ENCODE measurements at places on chromosomes 2 and 18.
A peak's percentile ranks its signal among the peaks of the same experiment; 100 is the strongest.

DNA sequence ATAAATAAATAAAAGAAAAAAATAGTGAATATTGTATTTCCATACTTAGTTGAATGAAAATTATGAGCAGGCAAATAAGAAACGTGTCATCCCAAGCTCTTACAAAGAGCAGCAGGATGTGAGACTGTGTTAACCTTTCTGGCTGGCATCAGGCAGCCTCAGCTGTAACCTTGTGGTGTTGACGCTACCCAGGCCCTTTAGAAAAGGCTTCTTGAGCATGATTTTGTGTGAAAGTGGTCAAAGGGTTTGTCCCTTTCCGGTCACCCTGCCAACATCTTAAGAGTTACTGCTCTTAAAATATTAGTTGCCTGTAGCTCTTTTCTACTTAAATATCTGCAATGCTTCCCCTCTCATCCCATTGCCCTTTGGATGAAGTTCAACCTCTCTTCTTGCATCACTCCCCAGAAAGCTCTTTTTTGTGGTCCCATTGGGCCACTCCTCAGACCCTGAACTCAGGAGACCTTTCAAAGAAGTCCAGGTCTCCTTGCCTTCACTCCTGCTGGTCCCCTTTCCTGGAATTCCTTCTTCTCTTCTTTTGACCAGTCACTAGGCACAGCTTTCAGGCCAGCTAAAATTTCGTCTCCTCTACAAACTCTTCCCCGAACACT is 35.0 kb downstream of the RHOB start:
- DNase-seq: no peak

DNA sequence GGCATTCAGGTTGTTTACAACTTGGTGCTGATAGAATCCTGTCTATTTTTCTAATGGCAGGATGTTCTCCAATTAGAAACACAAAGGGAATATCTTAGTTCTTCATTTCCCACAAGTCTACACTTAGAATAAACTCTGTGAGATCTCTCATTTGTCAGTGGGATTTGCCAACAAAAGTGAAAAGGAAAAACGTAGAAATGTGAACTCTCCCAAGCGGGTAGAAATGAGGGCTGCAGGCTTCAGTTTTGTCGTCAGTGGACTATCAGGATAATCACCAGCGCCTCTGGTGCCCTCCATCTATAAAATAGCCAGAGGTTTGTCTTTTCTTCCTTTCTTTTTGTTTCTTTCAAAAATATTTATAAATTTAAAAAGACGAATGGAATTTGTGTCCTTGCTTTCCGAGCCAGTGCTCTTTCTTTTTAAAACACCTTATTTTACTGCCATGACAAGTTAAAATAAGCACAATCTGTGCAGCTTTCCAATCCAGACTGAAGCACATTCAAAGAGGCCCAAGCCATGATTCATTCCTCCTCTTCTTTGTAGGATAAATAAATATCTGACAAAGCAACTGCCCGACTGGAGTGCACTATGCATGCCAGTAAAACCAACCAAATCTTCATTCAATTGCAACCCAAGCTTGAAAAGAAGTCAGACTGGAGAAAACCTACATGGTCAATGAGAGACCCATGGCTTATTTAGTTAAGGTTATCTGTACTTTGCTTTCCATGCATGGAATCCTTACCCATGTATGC is 185.8 kb downstream of the ANKRD44 start:
- no peak for DNase-seq

GRCh38 chr2:57444752-57445430 is 601.7 kb upstream of the VRK2 start:
- no peak for DNase-seq

DNA sequence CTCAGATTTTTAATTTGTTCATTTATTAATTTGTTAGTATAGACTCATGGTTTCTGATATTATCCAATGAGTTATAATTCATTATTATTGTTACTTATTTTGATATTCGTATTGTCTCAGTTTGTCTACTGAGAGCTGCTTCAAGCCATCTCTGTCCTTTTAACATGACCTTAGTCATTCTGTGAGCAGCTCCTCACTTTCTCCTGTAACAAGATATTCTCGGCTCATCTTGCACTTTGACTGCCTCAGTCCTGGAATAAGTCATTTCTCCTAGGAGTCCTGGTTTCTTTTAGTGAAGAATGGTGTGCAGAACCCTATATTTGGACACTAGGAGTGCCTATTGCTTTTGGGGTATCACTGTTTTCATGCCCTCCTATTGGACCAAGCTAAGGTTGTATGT is 13.2 kb downstream of the ASB1 start:
- DNase-seq: no peak

DNA sequence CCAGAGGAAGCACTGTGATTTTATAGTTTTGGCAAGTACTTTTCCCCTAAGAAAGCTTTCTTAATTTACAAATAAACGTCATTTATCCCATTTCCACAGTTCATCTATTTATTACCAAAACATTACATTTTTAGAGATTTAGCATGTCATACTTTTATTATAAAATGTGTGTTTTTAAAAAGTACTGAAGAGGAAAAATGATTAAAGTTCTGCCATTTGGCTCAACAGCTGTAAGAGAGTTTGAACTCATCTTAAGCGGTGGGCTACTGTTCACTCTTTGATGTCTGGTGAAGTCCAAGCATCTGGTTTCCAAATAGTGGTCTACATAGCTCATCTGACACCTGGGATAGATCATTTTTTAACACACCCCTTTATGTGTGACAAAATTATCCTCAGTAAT is 51.3 kb upstream of the TANC1 start:
- no peak for DNase-seq

DNA sequence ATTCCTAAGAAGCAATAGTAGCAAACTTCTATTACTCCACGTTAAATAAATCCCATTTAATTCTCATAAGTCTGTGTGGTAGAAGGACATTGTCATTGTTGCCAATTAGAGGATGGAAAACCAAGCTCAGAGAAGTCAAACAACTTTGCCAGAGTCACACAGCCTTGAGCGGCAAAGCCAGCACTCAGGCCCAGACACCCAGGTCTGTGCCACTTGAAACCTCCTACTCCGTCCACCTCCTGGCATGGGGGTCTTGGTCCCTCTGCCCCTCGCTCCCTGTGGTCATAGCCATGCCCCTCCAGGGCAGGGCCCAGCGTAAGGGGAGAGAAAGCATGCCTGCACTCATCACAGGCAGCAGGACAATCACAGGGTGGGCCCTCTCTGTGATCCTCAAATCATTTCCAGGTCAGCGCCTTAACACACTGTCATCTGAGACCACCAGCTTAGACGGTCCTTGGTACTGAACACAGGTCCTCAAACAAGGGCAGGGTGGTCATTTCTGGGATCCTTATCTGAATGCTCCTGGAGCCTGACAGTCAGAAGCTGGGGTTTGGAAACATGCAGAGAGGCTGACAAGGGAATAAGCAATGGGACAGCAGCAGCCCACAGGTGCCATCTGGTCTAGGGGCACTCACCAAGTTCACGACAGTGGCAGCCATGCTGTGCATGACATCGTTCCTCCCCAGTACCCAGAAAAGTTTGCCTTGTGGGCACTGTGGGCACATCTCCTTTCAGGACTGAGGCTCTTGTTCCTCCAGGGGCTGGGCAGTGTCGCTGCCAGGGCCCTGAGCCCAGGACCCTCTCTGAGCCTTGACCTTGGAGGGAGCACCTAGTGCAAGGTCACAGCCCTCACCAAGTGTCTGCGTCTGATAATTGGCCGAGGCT is 38.2 kb downstream of the FAM178B start:
- peak; percentile 17 for DNase-seq

DNA sequence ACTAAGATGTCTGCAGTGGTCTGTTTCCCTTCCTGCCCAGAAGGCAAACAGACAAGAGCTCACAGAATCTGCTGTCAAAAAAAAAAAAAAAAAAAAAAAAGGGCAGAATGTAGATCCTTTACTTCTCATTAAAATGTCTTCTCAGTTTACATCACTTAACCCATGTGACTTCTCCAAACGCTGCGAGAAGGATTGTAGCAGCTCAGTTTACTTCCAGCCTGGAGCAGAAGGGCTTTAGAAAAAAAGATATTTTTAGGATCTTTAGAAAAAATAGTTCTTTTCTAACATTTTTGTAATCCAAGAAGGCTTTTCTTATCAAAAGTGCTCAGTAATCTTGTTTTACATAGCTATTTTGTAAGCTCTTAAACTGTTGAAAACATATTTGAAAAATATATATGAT is 425.4 kb downstream of the CNTNAP5 start:
- DNase-seq: no peak

GRCh38 chr18:48852794-48853193 is 98.0 kb downstream of the SMAD7 start:
- DNase-seq: no peak

DNA sequence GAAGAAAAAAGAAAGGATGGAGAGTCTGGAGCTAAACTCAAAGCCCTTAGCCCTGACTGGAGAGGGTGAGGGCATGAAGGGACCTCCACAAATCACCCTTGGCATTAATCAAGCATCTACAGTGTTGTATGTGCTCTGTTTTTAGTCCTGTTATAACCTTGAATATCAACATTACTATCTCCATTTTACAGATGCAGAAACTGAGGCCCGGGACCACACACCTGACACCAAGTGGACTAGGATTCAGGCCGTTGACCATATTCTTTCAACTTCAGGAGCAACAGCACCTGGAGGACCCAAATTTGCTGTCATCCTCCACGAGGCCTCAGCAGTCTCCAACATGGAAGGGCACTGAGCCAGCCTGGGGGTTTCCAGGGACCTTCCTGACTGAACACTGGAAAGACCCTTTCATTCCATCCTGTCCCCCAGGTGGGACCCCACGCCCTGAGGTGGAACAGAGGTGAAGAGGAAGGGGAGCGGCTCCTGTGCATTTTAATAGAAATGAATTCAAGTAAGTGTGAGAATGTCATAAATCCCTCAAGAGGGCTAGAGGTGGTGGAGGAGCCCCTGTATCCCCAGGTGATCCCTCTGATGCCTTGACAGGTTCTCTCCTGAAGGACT is 41.0 kb downstream of the SERTAD2 start:
- no peak for DNase-seq

DNA sequence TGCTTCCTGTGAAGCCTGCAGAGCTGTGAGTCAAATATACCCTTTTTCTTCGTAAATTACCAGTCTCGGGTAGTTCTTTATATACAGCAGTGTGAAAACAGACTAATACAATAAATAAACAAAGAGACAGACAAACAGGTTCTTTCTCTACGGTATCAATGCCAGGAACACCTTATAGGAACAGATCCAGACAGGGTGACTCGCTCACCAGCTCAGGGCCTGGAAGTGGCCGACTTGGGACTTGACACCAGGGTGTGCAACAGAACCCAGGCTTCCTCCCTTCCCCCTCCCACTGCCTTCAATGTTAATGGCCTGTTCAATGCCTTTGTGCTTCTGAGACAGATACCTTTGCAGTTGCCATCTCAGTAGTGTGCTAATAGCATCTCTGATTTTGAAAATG is 309.5 kb downstream of the ALK start:
- no peak for DNase-seq

DNA sequence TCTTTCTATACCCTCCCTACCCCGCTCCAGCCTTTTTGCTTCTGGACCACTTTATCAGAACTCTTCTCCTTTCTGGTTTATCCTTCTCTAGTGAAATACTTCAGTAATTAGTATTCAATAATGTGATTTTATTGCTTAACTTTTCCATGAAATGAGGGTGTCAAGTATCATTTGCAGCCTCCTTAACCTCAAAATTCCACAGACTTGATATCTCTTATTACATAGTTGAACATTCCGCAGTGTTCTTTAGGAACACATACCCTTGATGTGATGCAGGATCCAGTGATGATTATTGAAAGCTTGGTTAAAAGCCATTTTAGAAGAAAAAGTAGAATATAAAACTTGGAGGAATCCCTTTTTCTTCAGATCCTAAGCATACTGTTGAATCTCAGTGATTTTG is 94.8 kb downstream of the GREB1L start:
- no peak for DNase-seq

GRCh38 chr2:206984206-206984605 is 44.9 kb downstream of the CPO start:
- no peak for DNase-seq

DNA sequence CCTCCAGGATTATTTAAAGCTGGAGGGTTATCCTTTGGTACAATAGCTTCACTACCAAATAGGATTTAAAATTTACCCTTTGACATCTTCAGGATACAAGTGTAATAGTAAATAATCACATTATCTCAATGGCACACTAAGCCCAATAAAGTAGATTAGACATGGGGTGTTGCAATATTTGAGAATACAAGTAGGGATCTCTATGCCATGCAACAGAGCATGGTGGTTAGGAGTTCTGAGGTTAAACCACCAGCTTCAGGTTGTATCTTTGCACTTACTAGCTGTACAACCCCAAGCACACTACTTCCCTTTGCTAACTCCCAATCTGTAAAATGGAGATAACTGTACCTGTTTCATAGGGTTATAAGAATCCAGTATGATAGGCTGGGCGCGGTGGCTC is 6.2 kb downstream of the MBD2 start:
- DNase-seq: no peak

DNA sequence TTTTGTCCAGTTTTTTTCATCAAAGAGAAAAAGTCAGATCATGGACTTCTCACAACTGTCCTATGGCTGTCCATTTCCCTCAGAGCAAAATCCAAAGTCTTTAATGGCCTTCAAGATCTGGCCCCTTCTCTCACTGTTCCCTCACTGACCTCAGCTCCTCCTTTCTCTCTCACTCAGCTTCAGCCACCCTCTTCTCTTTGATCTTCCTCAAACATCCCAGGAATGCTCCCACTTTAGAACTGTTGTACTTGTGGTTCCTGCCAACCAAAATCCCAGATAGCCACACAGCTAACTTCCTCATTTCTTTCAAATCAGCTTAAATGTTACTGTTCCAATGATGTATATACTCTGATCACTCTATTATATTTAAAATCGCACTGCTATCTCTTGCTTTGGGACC is 82.9 kb downstream of the NUP35 start:
- no peak for DNase-seq

DNA sequence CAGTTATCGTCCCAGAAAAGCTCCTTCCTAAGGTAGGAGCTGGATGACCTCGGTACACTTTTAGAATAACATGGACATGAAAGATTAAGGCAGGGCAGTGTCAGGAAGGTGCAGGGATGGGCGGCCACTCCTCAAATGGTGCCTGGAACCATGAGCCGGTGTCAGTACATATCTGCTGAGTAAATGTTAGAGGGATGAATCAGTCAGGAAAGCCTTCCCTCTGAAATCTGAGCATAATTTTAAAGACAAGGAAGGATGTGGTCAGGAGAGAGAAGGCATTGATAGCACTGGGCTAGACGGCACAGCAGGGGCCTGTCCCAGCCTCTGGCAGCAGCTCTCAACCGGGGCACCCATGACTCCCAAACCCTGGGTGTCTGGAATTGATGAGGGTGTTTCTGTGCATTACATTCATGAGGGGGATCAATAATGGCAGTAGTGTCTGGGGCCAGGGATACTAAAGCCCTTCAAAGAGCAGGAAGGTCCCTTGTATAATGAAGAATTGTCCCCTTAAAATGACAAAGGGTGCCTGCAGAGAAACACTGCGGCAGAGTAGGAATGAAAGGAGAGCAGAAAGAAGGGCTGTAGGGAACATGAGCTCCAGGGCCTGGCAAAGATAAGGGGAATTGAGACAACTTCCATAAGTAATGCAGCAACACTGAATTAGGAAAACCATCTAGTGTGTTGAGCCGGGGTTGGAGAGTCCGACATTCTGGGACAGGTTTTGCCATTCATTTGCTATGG is 162.3 kb upstream of the REV1 start:
- DNase-seq: no peak

- DNase-seq: no peak
Observed at GRCh38 chr2:237229905-237230304, 144.2 kb downstream of the COPS8 start.

Measured in Right ventricle myocardium superior (tissue), 1 donor.